ENCODE measurements at places on chromosomes 3 and 15.

GRCh38 chr3:77467702-77468625 lies 428.1 kb downstream of the ROBO2 start:
- DNase-seq, result no peak

- DNase-seq, result no peak
These were observed 17.7 kb downstream of the RBP1 start for GRCh38 chr3:139521816-139522215.

- DNase-seq, result no peak
These were observed 11.7 kb upstream of the CD47 start for GRCh38 chr3:108102420-108103039.

GRCh38 chr15:45993072-45993471 lies 358.2 kb downstream of the SQOR start:
- no peak for DNase-seq

DNA sequence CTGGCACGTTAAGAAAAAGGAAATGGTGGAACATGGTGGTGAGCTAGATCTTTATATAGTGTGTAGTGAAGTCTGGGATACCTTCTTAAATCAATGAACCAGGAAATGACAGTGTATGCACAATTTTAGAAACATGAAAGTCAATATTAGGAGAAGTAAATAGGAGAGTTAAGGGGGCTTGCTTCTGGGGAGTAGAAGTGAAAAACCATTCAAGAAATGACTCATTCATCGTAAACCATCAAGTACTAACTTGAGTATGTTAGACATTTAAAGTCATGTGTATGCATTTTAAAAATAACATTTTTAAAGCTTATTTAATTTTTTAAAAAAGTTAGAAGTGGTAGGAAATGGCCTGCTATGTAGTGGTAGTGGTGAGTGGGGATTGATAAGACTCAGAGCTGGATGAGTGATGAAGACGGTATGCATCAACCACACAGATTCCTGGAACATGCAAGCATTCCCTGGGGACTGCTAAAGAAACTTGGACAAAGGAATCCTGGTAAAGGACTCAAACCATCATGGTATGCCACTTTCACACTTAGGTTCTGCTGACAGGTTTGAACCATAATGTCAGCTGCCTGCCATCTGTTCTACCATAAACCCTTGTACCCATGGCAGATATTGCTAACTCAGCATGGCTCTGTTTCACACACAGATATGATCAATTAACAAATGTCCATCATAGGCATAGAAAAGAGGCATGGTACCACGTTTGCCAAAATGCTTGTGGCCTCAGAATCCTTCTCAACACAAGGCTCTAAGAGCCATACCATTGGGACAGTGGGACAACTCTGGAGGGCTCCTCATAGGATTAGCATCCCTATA lies 28.9 kb upstream of the MITF start:
- no peak for DNase-seq

- DNase-seq, result no peak
These were observed 200.6 kb downstream of the BCHE start for GRCh38 chr3:165636684-165637015.

GRCh38 chr15:23823508-23823907 lies 136.4 kb upstream of the NDN start:
- DNase-seq, result no peak

- no peak for DNase-seq
These were observed 293.5 kb downstream of the KBTBD8 start for GRCh38 chr3:67291287-67292252.

GRCh38 chr3:14231145-14231990 lies 52.8 kb downstream of the LSM3 start:
- no peak for DNase-seq

- peak; percentile 51 for DNase-seq
These were observed 67.1 kb upstream of the MCTP2 start for GRCh38 chr15:94164202-94164807.

DNA sequence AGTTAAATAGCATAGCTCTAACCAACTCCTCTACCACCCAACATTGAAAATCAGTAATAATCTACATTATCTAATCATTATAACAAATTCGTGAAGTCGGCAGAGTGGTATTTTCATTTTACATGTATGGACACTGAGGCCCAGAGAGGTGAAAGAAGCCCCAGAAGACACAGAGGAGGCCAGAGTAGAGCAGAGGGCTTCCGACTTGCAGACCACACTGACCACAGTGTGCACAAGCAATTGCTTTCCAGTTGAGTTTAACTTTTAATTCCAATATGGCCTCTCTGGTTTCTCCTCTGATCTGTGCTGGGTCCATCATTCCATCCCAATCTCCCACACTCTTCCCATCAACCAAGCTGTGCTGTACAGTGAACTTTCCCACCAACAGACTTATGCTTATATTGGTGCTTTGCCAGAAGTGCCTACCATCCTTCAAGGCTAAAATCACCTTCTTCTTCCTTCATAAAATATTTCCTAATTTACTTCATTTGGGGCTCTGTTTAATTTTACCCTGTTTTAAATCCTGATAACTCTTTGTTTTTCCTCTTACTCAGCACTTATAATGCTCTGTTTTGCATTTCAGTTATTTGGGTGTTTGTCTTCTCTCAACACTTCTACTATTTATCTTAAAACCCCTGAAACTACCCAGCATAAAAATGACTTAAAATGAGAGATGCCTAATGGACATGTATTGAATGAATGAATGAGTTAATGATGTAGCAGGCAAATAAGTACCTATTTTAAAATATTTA lies 81.8 kb upstream of the TNFSF10 start:
- no peak for DNase-seq

GRCh38 chr3:157858821-157859220 lies 247.4 kb downstream of the SHOX2 start:
- DNase-seq, result no peak

GRCh38 chr15:82832601-82833361 lies 23.4 kb downstream of the WHAMM start:
- no peak for DNase-seq

- DNase-seq, result no peak
These were observed 209.5 kb upstream of the LRRN1 start for GRCh38 chr3:3589715-3590130.

DNA sequence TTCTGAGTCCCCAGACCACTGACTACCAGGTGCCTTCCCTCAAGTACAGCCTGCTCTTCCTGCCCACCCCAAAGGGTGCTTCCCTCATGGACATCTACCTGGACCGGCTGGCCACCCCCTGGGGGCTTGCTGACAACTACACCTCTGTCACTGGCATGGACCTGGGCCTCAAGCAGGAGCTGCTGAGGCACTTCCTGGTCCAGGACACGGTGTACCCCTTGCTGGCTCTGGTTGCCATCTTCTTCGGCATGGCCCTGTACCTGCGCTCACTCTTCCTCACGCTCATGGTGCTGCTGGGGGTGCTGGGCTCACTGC lies 9.3 kb downstream of the DISP2 start:
- no peak for DNase-seq

DNA sequence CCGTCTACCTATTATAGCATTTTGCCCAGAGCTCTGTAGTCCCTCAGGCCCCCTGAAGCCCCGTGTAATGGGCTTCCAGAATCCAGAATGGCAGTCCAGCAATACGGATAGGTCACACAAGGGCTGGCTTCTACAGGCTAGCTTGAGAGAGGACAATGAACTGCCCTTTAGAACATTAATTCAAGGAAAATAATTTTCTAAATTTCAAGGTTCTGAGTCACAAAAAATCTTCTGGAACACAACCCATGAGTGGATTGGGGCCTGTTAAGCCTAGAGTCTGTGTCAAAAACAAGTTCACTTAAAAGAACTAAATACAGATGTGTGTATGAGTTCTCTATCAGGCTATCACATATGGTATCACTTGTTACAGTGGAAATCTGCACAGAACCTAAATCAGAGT lies 28.8 kb downstream of the DCP1A start:
- no peak for DNase-seq

DNA sequence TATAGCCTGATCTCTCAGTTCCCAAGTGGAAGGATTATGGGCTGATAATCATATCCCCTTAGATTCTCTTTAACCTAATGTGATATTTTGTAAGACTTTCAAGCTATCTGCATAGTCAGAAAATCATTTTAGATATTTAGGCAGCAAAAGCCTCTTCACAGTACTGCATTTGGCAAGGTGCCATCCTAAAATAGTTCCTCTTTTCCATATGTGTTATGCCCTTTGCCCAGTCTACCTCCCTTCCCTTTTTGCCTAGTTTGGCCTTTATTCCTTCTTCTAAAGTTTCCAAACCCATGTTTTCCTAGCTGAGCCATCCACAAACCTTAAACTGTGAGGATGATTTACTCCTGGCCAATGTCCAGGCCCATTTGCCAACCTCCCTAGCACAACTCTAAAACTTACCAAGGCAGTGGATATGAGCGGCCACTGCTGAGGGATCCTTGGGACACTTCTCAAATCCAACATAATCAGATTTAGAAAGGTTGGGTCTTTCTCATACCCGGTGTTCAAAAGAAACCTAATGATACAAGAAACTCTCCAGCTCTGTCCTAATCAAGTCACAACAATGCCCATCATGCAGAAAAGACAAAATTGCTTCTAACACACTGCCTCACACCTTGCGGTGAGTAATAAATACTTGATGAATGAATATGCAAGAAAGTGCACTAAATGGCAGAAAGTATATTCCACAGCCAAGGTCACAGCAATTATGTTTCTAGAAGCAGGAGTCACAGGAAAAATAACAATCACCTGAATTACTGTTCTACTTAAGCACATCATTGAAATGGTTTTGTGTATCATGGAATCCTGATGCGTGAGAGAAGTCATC lies 493.9 kb downstream of the NLGN1 start:
- DNase-seq, result no peak

GRCh38 chr3:107450254-107450893 lies 72.4 kb upstream of the BBX start:
- no peak for DNase-seq

DNA sequence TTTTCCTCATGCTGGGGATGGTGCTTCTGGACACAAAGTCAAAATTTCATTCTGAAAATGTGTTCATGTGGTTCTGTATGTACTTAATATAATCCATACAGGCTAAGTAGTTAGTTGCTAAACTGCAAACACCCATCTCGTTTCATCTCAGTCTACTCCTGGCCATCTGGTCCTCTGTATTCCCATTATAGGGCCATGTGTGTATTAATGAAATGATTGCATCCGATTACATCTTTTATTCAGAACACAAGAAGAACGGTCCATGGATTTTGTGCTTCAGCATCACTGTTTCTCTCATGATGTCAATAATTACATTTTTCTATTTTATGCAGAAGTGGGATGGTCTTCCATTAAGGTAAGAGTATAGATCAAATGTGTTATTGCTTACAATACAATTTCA lies 6.1 kb upstream of the GJD2 start:
- no peak for DNase-seq

DNA sequence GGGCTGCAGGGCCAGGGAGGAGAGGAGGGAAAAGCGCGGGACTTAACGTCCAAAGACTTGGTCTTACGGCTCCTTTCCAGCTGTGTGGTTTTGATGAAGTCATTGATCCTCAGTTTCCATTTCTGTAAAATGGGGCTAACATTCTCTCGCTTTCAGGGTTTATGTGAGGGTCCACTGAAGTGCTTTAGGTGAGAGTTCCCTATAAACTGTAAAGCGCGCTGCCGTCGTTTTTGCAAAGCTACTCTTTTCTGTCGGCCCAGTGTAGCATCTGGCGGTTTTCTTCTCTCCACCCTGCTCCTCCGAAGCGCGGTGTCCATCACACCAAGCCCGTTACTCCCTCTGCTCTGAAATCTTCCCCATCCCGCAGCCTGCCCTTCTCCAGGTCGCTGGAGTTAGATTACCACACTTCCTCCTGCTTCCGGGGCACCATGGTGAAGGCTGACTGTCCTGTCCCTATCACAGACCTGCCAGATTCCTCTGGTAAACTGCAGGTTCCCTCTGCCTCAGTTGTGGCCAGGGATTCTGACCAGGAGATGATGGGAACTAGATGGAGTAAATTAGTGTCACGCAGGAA lies 702 bp upstream of the DNAJC17 start:
- no peak for DNase-seq

DNA sequence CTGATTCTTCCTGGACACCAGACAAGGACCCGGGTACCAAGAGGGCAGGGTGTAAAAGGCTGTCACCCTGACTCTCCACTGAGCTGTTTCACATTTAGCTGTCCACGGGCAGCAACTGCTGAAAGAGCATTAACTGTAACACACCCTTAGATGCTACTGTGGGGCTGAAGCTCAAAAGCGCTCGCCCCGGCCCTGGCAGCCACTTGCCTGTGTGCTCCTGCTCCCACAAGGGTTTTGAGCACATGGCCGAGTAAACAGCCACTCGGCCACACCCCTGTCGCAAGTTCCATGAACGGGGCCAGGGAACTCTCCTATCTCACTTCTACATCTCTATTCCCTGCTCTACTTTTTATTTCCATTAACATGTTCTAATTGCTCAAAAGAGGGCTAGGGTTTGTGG lies 421.7 kb downstream of the TUSC7 start:
- no peak for DNase-seq

DNA sequence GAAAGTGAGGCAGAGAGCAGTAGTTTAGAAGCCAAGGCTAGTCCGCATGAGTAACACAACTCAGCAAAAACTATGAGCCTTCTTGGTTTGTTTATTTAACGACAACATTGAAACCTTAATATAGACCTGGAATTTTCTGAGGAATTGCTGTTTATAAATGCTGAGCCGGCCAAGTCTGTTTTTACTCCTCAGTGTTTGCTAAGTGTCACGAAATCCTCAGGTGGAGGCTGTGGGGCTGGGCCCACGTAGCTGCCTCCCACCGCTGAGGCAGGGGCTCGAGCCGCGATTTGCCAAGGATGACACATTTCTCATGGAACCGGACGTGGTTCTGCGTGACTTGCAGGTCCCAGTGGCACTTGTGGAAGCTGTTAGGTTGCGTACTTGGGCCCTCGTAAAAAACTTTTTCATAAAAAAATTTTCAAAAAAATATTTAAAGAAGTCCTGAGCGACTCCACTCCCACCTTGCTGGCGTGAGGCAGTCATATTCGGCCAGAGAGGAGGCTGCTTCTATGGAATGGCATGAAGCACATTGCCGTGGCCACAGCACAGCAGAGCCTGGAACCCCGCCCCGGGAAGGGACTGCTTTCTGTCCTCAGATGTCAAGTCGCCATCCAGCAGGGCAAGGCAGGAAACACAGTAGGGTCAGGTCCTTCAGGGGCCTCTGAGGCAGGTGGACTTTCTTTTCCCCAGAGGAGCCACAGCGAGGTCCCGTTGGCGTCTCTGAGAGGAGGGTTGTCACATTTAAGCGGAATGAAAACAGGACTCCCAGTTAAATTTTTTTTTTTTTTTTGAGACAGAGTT lies 64.8 kb upstream of the PCSK6 start:
- no peak for DNase-seq

GRCh38 chr3:21942328-21942727 lies 191.3 kb upstream of the ZNF385D start:
- DNase-seq, result peak; percentile 0

- no peak for DNase-seq
These were observed 4.1 kb upstream of the HDAC11 start for GRCh38 chr3:13475871-13476590.
